ENCODE measurements at places on chromosomes 6 and 20.

- DNase-seq, result no peak
Observed at GRCh38 chr20:18686696-18687095, 98.8 kb downstream of the DTD1 start.

- DNase-seq, result no peak
Observed at GRCh38 chr20:13166437-13166836, 54.6 kb upstream of the ISM1 start.

DNA sequence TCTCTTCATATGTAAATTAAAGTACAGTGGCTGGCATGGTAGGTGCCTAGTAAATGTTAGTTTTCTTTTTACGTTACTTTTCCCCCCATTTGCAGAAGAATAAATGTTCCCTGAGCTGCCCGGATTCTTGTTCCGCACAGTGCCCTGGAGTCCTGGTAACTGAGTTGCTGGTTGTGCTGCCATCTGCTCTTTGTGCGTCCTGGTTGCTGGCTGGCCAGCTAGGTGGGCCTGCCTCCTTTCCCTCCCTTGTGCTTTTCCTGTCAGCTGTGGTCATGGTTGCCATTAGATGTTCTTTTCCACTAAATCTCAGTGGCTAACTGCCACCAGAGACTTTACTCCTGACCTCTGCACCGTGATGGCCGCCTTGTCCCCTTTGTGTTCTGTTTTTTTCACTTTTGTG lies 28.6 kb downstream of the CEP43 start:
- no peak for DNase-seq

GRCh38 chr6:66897576-66897975 lies 1190.5 kb upstream of the EYS start:
- DNase-seq, result peak; percentile 32

GRCh38 chr6:42898891-42899361 lies 16.9 kb upstream of the PTCRA start:
- DNase-seq, result peak; percentile 77

- no peak for DNase-seq
Observed at GRCh38 chr6:105196076-105196475, 16.3 kb upstream of the POPDC3 start.

GRCh38 chr20:23291575-23292240 lies 58.9 kb upstream of the NXT1 start:
- no peak for DNase-seq

DNA sequence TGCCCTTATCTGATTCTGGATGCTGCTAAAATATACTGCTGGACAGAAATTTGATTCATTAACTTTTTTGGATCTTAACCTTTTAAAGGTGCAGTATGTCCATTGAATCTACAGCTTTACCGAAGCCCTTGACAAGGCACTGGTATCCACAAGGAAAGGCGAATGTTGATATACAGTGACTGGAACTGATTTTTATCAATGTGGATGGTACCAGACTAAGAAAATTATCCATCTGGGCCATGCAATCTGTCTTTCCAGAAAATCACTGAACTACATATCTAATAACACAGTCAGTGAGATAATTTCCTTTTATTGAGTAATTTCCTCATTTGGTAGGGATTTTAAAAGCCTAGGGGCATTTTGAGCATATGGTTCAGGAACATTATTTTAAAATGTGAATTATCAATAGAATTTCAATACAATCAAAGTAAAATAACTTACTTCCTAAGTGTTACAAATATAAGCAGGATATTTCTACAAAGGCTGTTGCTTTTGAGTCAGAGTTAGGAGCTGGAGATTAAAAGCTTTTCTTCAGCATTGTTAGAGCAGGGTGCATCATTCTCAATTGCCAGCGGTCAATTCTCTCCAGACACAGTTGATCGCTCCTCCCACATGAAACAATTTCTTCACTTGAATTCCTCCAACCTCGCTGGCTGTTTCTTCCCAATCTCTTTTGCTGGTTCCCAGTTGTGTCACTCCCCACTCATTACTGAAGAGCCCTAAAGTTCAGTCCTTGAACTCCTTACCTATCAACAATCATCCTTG lies 585.3 kb upstream of the FLRT3 start:
- DNase-seq, result no peak

- no peak for DNase-seq
Observed at GRCh38 chr6:52573295-52573694, 3.6 kb downstream of the TRAM2 start.

DNA sequence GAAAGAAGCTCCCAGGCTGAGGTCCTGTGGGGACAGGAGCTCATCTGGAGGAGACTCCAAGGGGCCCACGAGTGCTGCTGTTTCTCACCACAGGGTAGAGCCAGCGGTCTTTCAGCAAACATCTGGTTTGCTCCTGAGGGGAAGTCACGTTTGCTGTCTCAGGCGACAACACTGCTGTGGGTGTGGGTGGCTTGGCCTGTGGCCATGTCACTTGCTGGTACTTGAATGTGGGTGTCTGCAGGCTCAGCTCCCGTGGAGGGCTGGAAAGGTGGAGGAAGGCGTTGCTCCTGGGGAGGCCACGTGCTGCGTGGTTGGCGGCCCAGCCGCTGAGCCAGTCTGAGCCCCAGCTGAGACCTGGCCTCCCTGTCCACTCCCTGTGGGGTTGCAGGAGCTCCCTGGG lies 52.8 kb upstream of the MPC1 start:
- DNase-seq, result peak; percentile 54

DNA sequence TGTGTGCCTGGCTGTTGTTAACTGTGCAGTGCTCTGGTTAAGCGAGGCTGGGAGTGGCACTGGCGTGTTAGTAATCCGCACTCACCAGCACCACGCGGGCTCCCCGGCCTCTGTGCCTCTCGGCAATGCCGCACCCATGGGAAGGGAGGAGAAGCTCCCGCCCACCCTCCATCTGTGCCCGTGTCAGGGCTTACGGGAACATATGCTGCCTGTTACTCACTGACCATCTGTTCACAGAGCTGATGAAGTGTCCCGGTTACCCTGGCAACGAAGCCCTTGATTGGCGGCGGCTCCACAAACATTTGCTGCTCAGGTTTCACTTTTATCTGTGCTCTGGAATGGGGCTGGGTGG lies 114.7 kb downstream of the PSMB1 start:
- DNase-seq, result peak; percentile 86

DNA sequence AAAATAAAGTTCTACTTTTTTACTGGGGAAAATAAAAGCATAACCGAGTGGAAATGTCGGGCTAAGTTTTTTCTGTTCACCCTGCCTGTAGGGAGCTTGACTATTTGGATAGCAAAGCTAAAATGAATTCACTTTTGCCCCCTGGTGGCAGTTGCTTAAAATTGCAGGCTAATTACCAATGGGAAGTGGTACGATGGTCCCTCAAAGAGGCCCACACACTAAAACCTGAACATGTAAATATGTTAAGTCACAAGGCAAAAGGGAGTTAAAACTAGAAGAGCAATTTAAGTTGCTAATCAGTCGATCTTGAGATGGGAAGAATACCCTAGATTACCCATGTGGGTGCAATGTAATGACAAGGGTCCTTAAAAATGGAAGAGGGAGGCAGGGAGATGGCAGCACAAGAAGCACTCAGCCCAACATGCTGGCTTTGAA lies 916 bp upstream of the SUN5 start:
- DNase-seq, result peak; percentile 26

GRCh38 chr6:107531868-107532267 lies 42.0 kb downstream of the SOBP start:
- no peak for DNase-seq

DNA sequence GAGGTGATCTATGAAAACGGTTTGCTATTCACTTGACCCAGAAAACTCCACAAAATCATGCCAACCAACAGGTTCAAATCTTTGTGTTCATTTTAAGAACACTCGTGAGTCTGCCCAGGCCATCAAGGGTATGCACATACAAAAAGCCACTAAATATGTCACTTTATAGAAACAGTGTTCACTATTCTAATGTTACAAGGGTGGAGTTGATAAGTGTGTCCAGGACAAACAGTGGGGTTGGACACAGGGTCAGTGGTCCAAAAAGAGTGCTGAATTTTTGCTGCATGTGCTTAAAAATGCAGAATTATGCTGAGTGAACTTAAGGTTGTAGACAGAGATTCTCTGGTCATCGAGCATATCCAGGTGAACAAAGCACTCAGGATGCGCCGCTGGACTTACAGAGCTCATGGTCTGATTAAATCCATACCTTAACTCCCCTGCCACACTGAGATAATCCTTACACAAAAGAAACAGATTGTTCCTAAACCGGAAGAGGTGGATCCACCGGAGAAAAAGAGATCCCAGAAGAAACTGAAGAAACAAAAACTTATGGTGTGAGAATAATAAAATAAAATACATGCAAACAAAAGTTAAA lies 23.5 kb downstream of the KIAA0408 start:
- no peak for DNase-seq

DNA sequence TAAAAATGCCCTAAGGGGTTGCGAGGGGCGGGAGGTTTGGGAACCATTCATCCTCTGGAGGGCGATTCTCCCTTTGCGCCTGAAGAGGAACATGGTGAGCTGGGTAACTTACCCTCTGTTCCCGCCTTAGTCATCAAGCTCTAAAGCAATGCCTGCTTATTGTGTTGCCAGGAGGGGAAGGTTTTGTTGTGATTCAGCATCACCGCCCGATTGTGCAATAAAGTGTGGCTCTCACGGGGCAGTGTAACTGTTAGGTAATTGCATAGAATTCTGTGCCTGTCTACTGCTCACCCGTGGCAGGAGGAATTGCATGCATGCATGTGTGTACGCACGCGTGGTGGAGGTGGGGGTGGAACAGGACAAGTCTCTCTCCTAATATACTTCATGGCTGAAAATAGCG lies 95.5 kb upstream of the AGPAT4 start:
- no peak for DNase-seq

GRCh38 chr6:27026361-27026760 lies 221.1 kb upstream of the PRSS16 start:
- DNase-seq, result no peak

GRCh38 chr20:44054849-44055248 lies 132.1 kb downstream of the JPH2 start:
- DNase-seq, result no peak

- DNase-seq, result no peak
Observed at GRCh38 chr6:43222418-43223059, 6.7 kb downstream of the DNPH1 start.

DNA sequence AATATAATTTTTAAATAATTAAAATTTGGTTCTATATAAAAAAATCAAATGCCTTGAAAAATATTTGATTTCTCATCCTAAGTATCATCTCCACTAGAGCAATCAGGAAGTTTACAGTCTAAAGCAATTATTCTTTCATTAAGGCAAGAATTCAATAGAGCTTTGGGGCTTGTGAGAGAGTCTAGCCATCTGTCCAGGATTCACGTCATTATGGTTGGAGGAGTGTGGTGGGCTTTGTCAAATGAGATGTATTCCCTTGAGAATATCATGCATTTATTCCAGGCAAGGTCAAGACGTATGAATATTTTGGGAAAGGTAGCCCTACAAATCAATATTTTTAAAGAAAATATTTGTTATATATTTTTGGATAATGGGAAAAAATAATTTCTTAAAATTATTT lies 132.4 kb downstream of the ELOVL4 start:
- DNase-seq, result no peak

GRCh38 chr6:130447374-130447773 lies 81.6 kb downstream of the TMEM200A start:
- DNase-seq, result no peak

DNA sequence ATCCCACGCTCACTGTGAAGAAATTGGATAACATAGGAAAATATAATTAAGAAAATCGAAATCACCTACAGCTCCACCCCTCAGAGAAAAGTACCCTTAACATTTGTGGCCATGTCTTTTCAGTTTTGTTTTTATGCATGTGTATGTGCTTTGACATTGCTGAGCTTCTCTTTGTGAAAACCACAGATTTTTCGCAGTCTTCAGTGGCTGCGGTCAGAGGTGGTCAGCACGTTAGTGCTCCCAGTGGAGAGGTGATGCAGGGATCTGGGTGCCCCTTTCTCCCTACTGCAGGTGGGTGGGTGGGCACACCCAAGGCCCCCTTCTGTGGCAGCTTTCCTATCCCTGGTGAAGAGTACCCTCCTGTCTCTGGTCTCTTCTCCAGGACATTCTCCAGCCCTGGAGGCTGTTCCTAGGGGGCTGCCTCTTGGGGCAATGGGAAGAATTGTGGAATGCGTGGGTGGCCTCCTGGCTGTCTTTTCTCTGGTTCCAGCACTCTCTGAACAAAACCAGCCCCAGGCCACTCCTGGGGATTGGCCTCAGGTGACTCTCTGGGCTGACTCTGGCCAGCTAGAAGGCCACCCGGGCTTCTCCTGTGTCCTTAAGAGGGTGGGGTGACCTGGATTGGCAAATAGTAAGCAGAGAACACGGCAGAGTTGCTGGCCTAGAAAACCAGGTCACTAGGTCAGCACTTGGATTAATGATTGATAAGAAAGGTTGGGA lies 49.8 kb upstream of the FANCE start:
- no peak for DNase-seq

DNA sequence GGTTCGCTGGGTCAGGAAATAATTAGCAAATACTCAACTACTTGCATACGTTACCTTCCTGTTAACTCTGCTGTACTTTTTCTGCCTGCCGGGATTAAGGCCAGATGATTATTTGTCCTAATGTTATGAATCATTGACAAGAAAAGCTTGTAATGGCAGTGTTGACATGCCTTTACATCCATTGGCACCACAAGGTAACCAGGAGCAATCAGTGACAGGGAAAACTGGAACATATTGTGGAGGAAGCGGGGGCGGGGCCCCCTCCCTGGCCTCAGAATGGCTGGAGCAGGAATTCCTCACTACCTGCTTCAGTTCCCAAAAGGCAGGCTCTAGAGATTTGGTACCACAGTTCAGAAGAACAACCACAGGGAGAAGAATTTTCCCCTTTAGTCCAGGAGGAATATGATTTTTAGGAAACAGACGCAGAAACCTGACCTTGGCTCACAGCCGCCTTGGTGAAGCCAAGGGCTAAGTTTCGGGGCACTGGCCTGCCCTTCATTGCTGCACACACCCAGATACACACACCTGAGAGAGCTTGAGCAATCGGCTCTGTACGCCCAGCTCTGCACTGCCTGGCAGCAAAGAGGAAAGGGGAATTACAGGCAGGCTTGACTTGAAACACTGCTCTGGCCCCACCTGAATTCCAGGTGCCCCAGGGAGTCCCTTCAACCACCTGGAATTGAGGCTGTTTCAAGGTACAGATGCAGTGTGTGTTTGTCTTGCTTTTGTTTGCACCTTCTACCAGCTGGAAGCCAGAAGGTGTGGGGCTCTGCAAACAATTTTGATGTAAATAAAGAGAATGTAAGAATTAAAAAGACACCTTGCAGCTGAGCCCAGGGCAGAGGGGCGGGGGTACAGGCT lies 89.8 kb downstream of the MYB start:
- DNase-seq, result no peak

GRCh38 chr6:150631283-150631983 lies 31.7 kb downstream of the PLEKHG1 start:
- DNase-seq, result no peak

DNA sequence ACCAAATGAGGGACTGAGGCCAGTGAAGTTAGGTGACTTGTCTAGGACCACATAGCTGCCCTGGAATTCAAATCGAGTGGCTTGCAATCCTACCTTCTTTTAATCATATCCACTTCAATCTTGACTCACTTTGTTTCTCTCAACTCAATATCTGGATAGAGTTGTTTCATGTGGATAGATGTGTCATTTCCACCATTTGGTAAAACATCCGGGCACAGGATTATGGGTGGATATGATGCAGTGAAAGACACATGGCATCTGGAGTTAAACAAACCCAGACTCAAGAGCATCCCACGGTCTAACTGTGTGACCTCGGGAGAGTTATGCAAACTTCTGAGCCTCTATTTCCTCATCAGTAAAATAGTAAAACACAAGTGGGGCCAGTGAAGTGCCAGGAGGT lies 103.6 kb upstream of the CNKSR3 start:
- no peak for DNase-seq

GRCh38 chr20:63759377-63759901 lies 19.9 kb downstream of the SLC2A4RG start:
- no peak for DNase-seq

GRCh38 chr6:93252930-93253329 lies 166.4 kb downstream of the EPHA7 start:
- DNase-seq, result no peak

GRCh38 chr20:11267131-11267761 lies 593.4 kb upstream of the JAG1 start:
- peak; percentile 90 for DNase-seq
